CD4-positive, alpha-beta memory T cell (primary cell): ENCODE measurements at places on chromosomes 12 and 14.

- no peaks in the 10 kb centered on the region for H3K36me3 ChIP-seq
- H3K4me3 ChIP-seq: no peak overlapping the region
- no peak for DNase-seq
- no peaks in the 10 kb centered on the region for H3K4me1 ChIP-seq
These were observed 65.4 kb downstream of the FZD10 start for GRCh38 chr12:130227641-130228040.

GRCh38 chr14:39419272-39419671 is 13.0 kb downstream of the FBXO33 start:
- DNase-seq: no peak
- no peaks in the 10 kb centered on the region for H3K27me3 ChIP-seq
- H3K4me3 ChIP-seq: no peak overlapping the region

GRCh38 chr12:75684678-75685616 is 173.5 kb upstream of the KRR1 start:
- H3K36me3 ChIP-seq: no peaks in the 10 kb centered on the region
- no peak for DNase-seq
- H3K27ac ChIP-seq: no peak overlapping the region
- no peaks in the 10 kb centered on the region for H3K27me3 ChIP-seq
- no peak overlapping the region for H3K4me3 ChIP-seq

GRCh38 chr14:78972440-78972839 is 802.3 kb downstream of the NRXN3 start:
- no peaks in the 10 kb centered on the region for H3K4me1 ChIP-seq
- no peak overlapping the region for H3K4me3 ChIP-seq
- no peaks in the 10 kb centered on the region for H3K36me3 ChIP-seq
- no peaks in the 10 kb centered on the region for H3K27me3 ChIP-seq
- no peak for DNase-seq
- H3K27ac ChIP-seq: no peak overlapping the region

DNA sequence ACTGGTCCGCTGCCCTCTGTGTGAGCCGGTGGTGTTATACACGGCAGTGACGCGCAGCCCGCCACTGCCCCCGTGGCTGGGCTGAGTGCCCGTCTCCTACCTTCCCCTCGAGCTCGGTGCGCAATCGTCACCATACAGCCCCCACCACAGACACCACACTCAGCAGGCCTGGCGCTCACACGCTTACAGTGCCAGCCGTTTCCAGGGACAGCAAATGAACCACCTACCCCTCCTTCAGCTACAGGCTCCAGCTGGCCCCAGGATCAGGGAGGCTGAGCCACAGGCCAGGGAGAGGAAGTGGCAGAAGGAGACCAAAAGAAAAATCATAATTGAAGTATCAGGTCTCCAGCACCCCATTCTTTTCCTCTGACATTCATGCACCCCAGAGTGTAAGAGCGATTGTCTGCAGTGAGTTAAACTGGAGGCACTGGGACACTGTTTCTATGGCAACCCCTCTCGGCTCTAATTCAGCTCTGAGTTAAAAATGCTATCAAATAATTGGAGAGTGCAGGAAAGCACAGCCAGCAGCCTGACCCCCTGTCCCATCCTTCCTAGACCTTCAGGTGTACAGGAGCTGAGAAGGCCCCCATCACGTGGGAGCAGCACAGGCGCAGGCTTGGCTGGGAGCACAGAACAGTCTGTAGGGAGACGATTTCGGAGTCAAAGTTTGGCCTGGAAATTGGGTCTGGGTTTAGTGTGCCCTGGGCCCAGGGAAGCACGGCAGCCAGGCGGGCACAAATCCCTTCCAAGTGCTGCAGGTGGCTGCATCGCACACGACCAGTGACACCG is 18.0 kb downstream of the LRTM2 start:
- no peaks in the 10 kb centered on the region for H3K4me1 ChIP-seq
- DNase-seq: no peak
- no peak overlapping the region for H3K4me3 ChIP-seq
- H3K27ac ChIP-seq: no peak overlapping the region
- H3K27me3 ChIP-seq: no peaks in the 10 kb centered on the region

DNA sequence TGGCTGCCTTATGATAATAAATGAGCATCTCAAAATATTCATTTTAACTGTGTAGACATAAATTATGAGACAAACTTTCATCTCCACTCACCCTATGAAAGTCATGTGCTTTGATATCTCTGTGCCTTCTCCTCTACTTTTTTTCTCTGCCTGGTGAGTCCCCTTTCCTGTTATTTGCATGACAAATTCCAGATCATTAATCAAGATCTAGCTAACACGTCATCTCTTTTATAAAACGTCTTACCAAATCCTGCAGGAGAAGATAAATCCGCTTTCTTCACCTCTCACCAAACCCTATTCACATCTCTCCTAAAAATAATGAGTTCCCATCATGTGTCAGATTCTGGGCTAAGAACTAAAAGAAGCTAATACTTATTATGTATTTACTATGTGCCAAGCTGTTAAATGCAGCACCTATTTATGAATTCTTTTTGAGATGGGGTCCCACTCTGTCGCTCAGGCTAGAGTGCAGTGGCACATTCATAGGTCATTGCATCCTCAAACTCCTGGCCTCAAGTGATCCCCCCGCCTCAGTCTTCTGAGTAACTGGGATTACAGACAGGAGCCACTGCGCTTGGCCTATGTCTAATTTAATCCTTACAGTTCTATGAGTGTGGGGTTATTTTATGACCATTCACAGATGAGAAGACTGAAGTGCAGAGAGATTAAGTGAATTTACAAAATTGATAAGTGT is 26.7 kb downstream of the SPX start:
- H3K27ac ChIP-seq: no peak overlapping the region
- no peaks in the 10 kb centered on the region for H3K4me1 ChIP-seq
- no peak for DNase-seq
- no peak overlapping the region for H3K4me3 ChIP-seq
- H3K27me3 ChIP-seq: no peaks in the 10 kb centered on the region

DNA sequence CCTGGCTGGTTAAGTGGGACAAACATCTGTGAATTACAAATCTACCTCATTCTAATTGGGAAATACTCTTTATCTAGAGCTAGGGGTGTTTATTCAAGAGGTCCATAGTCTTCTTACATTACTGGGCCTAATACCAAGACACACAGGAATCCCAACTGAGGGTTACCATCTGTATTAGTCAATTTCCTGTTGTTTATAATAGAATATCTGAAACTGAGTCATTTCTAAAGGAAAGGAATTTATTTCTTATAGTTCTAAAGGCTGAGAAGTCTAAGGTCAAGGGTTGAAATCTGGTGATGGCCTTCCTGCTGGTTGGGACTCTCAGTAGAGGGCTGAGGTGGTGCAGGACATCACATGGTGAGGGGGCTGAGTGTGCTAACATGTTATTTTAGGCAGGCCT is 36.0 kb downstream of the RTRAF start:
- H3K36me3 ChIP-seq: no peaks in the 10 kb centered on the region
- no peak overlapping the region for H3K27ac ChIP-seq
- H3K27me3 ChIP-seq: no peaks in the 10 kb centered on the region
- no peak overlapping the region for H3K4me3 ChIP-seq
- peaks cover 5% of the 10 kb centered on the region for H3K4me1 ChIP-seq

DNA sequence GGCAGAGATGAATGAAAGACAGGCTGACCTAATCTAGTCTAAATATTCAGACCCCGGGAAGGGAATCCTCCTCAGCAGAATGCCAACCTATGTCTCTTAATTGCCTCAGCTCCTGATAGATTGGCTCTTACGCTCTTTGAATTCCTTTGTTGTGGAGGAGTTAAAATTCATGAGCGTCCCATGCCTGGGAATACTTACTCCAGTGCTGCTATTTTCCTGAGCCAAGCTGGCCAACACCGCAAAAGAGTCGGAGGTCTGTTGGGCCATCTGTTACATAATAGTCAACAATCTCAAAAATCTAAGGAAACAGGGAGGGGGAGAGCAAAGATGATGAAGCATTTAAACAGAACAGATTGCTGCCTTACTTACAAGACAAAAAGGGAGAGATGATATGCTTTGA is 182.8 kb downstream of the ASCL1 start:
- H3K36me3 ChIP-seq: no peaks in the 10 kb centered on the region
- H3K4me3 ChIP-seq: no peak overlapping the region
- no peak overlapping the region for H3K27ac ChIP-seq
- no peaks in the 10 kb centered on the region for H3K4me1 ChIP-seq

- no peaks in the 10 kb centered on the region for H3K27me3 ChIP-seq
- peaks cover 10% of the 10 kb centered on the region for H3K36me3 ChIP-seq
- H3K4me1 ChIP-seq: peaks cover 81% of the 10 kb centered on the region
- H3K27ac ChIP-seq: peak overlapping the region; percentile 84
These were observed 2.8 kb upstream of the UBC start for GRCh38 chr12:124917135-124917840.

GRCh38 chr14:98700748-98701147 is 571.2 kb downstream of the BCL11B start:
- no peak for DNase-seq
- no peak overlapping the region for H3K4me3 ChIP-seq
- no peak overlapping the region for H3K27ac ChIP-seq

- H3K27ac ChIP-seq: no peak overlapping the region
- no peak for DNase-seq
- no peaks in the 10 kb centered on the region for H3K4me1 ChIP-seq
- H3K36me3 ChIP-seq: no peaks in the 10 kb centered on the region
- no peaks in the 10 kb centered on the region for H3K27me3 ChIP-seq
These were observed 24.2 kb upstream of the NT5DC3 start for GRCh38 chr12:103865151-103865730.

DNA sequence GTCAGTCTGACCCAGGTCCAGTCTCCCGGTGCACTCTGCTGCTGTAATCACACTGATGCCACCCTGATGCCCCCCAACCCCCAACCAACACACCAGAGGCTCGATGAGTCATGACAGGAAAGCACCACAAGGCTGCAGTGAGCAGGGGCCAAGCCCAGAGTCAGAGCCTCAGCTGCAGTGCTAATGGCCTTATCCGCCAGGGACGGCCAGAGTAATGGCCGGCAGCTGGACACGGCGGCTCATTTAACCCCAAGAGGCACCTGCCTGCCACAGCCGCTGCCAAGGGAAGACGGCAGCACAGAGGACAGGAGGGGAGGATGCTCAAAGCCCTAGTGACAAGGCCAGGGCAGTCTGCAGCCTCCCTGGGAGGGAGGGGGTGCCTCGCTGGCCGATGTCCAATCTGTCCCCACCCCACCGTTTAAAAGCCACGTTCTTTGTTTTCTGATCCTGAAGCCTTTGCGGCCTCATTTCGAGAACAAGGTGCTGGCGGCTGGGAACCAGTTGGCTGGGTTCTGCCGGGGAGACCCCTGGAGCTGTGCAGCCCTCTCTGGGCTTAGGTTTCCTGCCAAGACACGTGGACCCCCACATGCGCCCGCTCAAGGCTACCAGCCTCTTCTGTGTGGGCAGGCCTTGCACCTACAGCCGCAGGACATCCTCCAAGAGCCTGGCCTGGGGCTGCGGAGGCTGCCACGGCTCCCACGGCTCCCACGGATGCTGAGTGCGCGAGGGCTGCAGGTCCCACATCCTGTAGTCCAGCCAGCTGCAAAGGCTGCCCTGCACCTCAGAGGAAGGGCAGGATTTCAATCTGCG is 13.1 kb downstream of the CCDC85C start:
- no peaks in the 10 kb centered on the region for H3K36me3 ChIP-seq
- no peak for DNase-seq
- H3K27me3 ChIP-seq: no peaks in the 10 kb centered on the region
- H3K27ac ChIP-seq: no peak overlapping the region
- H3K4me3 ChIP-seq: no peak overlapping the region

GRCh38 chr12:109952160-109952858 is 43.9 kb downstream of the GIT2 start:
- H3K36me3 ChIP-seq: peaks cover 66% of the 10 kb centered on the region
- H3K4me3 ChIP-seq: no peak overlapping the region
- H3K4me1 ChIP-seq: peaks cover 14% of the 10 kb centered on the region
- no peak overlapping the region for H3K27ac ChIP-seq
- no peaks in the 10 kb centered on the region for H3K27me3 ChIP-seq

DNA sequence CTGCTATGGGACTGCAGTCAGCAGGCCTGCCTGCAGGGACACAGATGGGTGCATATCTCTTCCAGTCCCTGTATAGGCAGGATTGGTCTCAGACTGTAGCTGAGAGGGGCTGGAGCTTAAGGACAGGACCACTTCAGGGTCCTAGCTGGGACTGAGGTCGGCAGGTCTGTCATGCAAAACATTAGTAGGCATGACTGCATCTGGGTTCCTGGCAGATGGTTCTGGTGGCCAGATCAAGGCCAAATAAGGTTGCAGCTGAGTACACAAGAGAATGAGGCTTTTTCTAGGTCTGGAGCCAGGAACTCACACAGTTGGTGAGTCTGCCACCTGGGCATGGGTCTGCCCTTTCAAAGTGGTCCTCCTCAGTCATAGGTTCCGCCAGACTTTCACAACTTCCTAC is 155.8 kb downstream of the TPH2 start:
- no peaks in the 10 kb centered on the region for H3K36me3 ChIP-seq
- no peak overlapping the region for H3K4me3 ChIP-seq
- no peak for DNase-seq
- H3K27ac ChIP-seq: no peak overlapping the region
- H3K4me1 ChIP-seq: no peaks in the 10 kb centered on the region
